Endothelial cell of coronary artery (primary cell): ENCODE measurements at places on chromosomes 7 and 10. TPM values are rescaled to one million over a fixed set of nuclear protein-coding genes. Genes with fewer than 3 reads are reported as not detected.

The RASA4 gene
- total RNA-seq: 3.7 and 7.8 TPM in 2 replicates

The TRUB1 gene
- 20.1 and 23.7 TPM in 2 replicates for total RNA-seq

The PIP gene
- total RNA-seq: not detected in 2 replicates

The ITPRID1 gene
- not detected in 2 replicates for total RNA-seq

The ASZ1 gene
- not detected in 2 replicates for total RNA-seq

The PIK3AP1 gene
- under 0.01 and 0.18 TPM in 2 replicates for total RNA-seq

The REEP3 gene
- total RNA-seq: 33.6 and 59.6 TPM in 2 replicates

The DIP2C gene
- total RNA-seq: 5.0 and 7.2 TPM in 2 replicates

The BLVRA gene
- total RNA-seq: 31.4 and 32.9 TPM in 2 replicates

The NCF1 gene
- total RNA-seq: 0.09 TPM in 1 of 2 replicates, not detected in the other

The STOX1 gene
- 0.09 TPM in 2 replicates for total RNA-seq
